Adrenal gland (tissue), 19 donors: ENCODE measurements at places on chromosomes 5 and 9. TPM values are rescaled to one million over a fixed set of nuclear protein-coding genes. Genes with fewer than 3 reads are reported as not detected.

DNA sequence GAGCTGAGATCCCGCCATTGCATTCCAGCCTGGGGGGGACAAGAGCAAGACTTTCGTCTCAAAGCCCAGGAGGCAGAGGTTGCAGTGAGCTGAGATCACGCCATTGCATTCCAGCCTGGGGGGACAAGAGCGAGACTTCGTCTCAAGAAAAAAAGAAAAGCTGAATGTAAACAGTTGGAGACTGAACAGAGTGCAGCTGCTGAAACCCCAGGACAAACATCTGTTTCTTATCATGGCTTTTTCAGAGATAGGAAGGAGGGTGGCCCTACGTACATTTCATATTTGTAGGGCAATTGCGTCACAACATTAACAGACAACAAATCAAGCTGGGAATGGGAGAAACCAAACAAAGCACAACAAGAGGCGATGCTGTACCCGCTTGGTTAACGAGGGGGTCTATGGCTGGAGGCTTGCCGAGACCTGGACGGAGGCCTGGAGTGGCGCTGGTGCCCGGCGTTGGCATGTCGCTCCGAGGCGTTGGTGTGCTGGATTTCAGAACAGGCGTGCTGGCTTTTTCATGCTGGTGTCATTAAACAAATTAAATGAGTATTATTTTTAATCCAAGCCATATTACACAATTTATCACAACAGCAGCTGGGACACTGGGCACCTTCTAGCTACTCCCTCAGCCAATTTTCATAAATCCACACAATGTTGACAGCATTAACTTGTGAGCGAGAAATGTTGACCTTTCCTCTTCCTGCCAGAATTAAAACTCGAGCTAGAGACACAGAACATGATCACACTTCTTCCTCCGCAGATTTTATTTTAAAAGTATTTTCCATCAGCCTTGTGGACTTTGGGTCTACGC, 76.1 kb downstream of the TLE1 start:
- DNase-seq, result no peak

DNA sequence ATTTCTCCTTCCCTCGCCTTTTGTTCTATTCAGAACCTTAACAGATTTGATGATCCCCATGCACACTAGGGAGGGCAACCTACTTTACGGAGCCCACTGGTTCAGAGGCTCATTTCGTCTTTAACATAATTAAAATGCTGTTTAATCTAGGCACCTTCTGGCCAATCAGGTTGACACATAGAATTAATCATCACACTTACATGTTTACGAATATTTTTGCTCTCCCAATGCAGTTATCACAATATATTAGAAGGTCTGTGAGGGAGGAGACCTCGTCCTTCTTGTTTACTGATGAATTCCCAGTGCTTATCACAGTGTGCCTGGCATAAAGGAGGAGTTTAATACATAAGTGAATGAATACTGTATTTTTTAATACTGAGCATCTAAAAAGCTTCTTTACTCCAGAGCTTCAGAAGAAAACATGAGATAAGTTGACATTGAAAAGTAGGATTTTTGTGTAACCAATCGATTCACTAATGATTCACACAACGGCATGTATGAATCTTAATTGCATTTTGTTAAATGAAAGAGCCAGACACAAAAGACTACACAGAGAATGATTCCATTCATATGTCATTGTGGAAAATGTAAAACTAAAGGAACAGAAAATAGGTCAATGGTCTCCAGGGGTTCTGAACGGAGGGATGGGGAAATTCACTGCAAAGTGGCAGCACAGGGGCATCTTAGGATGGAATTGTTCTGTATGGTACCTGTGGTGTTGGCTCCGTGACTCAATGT, 78.6 kb upstream of the VCAN start:
- no peak for DNase-seq

DNA sequence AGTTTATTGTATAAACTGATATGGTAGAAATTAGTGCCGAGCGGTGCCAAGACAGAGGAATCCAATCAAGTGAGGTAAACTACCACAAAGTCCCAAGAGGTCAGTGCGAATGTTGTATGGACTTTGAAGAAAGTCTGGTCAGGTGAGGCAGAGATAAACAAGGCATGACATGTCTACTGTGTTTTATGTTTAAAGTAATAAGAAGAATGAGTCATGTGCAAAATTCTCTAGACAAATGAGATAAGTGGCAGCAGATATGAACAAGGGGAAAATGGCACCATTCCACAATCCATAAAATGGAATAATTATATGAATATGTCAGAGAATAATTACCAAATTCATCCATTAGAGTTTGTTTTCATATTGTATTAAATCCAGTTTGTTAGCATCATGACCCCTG, 364.1 kb upstream of the CCNH start:
- DNase-seq, result no peak

DNA sequence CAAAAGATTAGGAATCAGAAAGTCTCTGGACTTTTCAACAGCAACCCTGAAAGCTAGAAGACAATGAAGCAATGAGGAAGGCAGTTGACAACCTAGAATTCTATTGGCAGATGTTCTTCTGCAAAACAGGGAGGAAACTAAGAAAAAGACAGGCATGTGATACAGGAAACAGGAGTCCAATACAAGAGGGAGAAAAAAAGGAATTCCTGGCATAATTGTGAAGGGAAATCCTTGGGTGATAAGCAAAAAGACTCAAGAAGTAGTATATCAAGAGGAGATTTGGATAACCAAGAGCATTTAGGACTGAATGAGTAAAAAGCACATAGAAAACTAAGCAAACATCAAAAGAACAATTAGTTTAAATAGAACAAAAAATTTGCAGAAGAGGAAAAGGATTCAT, 58.6 kb downstream of the LPAR1 start:
- DNase-seq, result no peak

DNA sequence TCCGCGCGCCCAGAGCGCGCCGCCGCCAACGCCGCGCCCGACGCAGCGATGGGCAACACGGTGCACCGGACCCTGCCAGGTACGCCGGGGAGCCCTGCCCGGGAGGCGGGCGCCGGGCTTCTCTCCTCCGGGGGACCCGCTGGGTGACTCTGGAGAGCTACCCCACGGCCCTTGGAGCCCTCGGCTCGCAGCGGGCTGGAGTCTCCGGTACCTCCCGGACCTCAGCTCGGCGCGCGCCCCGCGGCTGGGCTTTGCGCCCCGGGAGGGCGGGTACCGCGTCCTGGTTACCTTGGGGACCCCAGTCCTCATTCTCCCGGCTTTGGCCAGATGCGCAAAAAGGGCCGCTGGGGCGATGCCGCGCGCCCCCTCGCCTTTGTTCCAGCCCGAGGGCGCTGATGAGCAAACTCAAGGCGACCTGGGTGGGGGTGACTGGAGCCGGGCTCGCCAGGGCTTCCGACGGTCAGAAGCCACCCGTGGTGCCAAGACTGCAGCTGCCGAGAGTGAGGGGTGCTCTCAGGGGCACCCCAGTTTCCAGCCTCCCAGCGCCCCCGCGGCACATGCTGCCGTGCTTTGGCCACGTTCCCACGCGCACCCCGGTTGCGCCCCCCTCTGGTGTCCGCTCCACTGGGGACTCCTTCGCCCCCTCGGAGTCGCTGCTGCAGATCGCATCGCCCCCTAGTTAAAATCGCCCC, 442 bp downstream of the NEURL1B start:
- no peak for DNase-seq

DNA sequence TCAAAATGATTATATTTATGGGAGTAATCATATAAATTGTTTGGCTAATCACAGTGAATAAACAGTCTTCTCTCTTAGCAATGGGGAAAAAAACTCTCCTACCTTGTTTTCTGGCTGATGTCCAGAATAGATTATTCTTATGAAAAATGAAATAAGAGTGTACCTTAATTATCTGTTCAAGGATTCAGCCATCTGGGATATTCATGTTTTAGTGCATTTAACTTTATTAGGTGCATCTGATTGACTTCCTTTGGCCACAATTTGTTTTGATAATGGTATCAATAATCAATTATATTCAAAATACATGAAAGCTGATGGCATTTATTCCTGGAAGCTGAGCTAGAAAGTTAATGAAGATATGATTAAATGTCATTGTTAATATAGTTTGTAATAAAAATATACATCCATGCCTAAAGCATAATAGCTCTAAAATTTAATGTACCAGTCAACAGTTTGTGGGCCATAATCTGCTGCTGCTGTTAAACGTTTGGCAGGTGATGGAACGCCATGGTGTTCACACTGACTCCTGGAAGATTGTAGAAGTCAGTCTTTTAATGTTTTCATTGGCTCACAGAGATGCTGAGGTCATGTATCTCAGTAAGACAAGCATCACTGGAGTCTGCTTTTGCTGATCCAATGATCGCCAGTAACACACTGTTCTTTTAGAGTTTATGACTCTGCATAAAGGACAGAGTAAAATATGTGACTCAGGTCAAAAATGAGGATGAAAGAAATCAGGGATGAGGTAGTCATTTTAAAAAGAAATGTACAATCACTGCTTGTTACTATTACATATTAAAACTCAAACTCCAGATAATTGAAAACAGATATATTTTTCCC, 105.8 kb downstream of the ISL1 start:
- no peak for DNase-seq

DNA sequence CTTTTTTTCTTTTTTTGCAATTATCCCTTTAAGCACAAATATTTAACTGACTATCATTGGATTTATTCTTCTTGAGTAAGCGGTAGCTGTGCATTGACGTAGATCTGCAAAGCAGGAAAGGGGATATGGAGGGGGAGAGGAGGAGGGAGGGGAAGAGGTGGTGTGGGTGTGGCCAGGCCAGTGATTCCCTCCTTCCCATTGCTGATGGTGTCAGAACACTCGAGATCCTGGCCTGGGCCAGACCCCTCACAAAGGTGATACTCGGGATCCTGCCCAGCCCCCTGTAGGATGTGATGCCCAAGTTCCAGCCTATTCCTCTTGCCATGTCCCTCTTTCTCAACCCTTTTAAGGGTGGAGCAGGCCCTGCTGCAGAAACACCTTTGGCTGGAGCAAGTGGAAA, 9.9 kb downstream of the SLC36A3 start:
- no peak for DNase-seq

Gene TLX3
- total RNA-seq, result not detected

Gene C9orf50
- 0.11 TPM for total RNA-seq

DNA sequence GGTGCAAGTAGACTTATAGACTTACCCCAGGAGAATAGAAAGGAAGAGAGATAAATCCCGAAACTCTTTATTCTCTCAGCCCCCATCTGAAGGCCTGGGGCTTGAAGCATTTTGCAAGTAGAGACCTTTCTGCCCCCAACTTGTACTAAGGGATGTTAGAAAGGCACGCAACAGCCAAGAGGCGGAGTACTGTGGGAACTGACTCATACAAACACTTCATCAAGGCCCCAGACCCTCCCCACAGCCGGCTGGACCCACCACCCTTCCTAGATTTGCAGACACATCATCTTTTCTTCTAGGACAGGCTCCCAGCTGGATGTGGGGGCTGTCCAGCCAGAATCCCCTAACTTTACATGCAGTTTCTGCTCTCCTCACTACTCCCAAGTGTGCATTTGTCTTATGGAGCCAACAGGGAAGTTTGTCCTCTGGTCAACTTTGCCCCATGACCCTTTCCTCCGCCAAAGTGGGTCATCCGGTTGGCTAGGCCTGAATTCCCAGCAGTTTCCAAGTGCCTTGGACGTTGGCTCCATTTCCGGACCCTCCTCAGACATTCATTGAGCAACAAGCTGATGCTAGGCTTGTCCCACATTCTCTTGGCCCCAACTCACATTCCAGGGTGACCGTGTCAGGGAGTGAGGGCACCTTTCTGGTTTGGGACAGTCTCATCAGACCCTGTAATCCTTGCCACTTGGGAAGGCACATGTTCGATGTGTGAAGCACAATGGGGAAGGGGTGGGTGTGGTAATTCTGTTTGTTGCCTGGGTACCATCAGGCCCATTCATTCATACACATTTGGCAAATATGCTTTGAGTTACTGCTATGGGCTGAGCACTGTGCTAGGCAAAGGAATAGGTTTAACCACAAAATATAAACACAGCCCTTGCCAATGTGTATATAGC, 64.6 kb downstream of the ABLIM3 start:
- DNase-seq, result peak; percentile 73

- peak; percentile 82 for DNase-seq
These were observed 27.5 kb downstream of the FAM163B start for GRCh38 chr9:133581513-133582343.

Gene CSF2
- not detected for total RNA-seq

- DNase-seq, result no peak
These were observed 5.4 kb downstream of the ZNF608 start for GRCh38 chr5:124740991-124741583.

- DNase-seq, result no peak
These were observed 70.4 kb downstream of the MVB12B start for GRCh38 chr9:126397056-126397455.
